ENCODE measurements at places on chromosomes 4 and X.

DNA sequence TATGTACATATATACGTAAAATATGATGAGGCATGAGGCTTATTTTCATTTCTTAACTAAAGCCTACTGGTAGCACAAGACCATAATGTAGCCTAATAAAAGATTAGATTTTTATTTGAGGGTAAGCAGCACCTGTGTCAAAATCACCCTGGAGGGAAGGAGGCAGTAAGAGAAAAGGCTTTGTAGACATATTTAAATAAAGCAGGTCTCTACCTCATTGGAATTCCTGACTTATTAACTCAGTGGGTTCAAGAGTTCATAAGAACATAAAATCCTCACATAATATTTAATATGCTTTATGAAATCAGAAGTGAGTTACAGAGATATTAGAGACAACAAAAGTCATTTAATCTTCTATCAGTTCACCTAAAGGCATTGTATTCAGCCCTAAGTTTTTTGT lies 261.6 kb upstream of the ANKRD50 start:
- no peak for DNase-seq

- no peak for DNase-seq
These were observed 237 bp downstream of the ANKRD17 start for GRCh38 chr4:73258436-73258685.

GRCh38 chr4:102180046-102180445 lies 165.2 kb downstream of the SLC39A8 start:
- no peak for DNase-seq

GRCh38 chr4:15396157-15396800 lies 31.6 kb upstream of the C1QTNF7 start:
- DNase-seq: no peak

DNA sequence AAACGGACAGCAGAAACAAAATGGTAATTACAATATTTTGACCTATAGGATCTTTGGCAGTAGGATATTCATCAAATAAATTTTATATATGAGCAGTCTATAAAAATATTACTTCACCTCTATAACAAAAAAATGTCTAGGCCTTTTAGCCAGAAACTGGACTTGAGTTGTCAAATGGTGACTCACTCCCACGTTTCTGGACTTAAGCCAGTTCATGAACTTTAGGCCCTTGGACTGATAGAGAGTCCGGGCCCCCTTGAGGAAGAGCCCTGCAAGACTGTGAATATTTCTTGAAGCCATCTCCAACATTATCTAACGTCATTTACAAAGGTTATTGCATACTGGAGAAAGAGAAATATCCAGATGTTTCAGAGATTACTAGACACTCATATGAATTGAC lies 106.8 kb upstream of the FAM47A start:
- no peak for DNase-seq
